ENCODE measurements at places on chromosomes 3 and 15.
A peak's percentile ranks its signal among the peaks of the same experiment; 100 is the strongest.

- no peak overlapping the region for H3K4me3 ChIP-seq
- H3K27ac ChIP-seq, result no peak overlapping the region
- DNase-seq, result peak; percentile 39
- no peaks in the 10 kb centered on the region for H3K4me1 ChIP-seq
Measured at GRCh38 chr3:16595778-16596177, 9.4 kb downstream of the DAZL start.

DNA sequence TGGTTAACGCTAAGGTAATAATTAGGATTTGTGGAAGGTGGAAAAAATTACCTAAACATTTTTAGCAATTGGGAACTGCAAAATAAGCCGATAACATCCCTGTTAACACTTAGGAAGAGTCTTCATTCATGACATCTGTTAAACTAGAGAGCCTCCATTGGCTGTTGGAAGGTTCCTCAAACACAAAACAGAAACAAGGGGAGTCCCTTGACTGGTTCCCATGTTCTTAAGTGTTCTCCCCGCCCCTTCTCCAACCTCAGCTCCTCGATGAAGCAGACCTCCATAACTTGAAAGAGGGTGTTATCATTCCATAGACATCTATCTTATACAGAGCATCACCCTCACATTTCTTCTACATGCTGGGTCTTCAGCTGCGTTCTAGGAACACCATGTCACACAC, 2.5 kb downstream of the SLC22A13 start:
- no peak overlapping the region for H3K4me3 ChIP-seq
- no peaks in the 10 kb centered on the region for H3K36me3 ChIP-seq
- no peaks in the 10 kb centered on the region for H3K27me3 ChIP-seq
- no peak for DNase-seq
- no peaks in the 10 kb centered on the region for H3K4me1 ChIP-seq

GRCh38 chr15:50120729-50121128, 1.7 kb upstream of the ATP8B4 start:
- no peak for DNase-seq
- no peak overlapping the region for H3K4me3 ChIP-seq
- H3K4me1 ChIP-seq, result no peaks in the 10 kb centered on the region
- H3K27ac ChIP-seq, result no peak overlapping the region
- H3K27me3 ChIP-seq, result no peaks in the 10 kb centered on the region
- H3K36me3 ChIP-seq, result no peaks in the 10 kb centered on the region

DNA sequence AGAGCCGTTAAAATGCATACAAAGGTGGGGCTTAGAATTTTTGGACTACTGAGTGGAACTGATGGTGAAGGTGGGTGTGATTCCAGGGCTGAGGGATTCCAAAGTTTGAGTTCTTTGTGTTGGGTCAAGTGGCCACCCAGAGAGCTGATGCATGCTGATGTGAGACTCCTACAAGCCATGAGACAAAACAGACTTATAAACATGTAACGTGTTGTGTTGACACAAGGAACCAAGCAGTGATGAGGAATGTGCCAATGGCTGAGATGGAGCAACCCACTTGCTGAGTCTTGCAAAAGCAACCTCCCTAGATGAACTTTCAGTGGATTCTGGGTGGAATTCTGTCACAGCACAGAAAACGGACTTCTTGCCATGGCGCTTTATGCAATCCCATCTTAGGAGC, 289.0 kb downstream of the TLE3 start:
- no peaks in the 10 kb centered on the region for H3K36me3 ChIP-seq
- H3K27me3 ChIP-seq, result peaks cover 13% of the 10 kb centered on the region
- no peaks in the 10 kb centered on the region for H3K4me1 ChIP-seq
- DNase-seq, result peak; percentile 18

GRCh38 chr3:90102146-90102545, 994.7 kb downstream of the EPHA3 start:
- H3K27ac ChIP-seq, result no peak overlapping the region
- H3K27me3 ChIP-seq, result no peaks in the 10 kb centered on the region
- no peak overlapping the region for H3K4me3 ChIP-seq

- no peak for DNase-seq
- H3K27ac ChIP-seq, result no peak overlapping the region
- H3K4me3 ChIP-seq, result no peak overlapping the region
Measured at GRCh38 chr3:1093217-1093616, 393 bp downstream of the CNTN6 start.

GRCh38 chr3:58164906-58165821, 45.6 kb downstream of the DNASE1L3 start:
- DNase-seq, result no peak
- H3K4me1 ChIP-seq, result peaks cover 27% of the 10 kb centered on the region

Measured in GM23248 (cell line).